ENCODE measurements at places on chromosomes 7 and 10.

DNA sequence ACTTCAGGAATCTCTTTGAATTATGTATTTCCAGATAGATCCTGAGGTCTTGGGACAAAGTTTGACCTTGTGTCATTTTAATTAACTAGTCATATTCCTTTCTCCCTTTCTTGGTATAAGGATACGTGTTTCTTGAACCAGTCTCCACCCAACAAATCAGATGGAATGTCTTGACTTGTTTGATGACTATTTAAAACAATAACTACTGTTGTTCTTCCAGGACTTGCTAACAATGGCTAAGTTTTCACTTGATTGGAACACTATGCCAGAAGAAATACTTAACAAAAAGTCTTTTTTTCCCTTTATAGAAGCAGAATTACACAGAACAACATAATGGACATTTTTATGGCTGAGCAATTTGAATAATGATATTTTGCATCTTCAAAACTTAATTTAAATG lies 43.0 kb upstream of the WIPF3 start:
- DNase-seq = no peak

DNA sequence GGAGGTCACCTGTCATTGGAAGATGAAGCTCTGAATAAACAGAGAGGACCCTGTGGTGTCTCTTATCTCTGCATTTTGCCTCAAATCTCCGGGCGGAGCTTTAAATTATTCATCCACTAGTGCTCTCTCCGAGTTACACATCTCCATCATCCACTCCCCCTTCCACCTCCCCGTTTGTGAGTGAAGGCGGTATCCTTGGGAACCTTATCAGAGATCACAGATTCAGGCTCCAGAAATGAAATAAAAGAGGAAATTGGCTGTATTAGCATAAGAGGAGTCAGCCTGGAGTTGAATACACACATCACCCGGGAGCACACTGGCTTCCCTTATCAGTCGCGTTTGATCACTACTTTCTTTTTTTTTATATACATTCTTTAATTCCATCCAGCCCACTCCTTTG lies 1184.8 kb downstream of the GATA3 start:
- DNase-seq = no peak

GRCh38 chr10:267705-268104 lies 132.4 kb downstream of the ZMYND11 start:
- no peak for DNase-seq

DNA sequence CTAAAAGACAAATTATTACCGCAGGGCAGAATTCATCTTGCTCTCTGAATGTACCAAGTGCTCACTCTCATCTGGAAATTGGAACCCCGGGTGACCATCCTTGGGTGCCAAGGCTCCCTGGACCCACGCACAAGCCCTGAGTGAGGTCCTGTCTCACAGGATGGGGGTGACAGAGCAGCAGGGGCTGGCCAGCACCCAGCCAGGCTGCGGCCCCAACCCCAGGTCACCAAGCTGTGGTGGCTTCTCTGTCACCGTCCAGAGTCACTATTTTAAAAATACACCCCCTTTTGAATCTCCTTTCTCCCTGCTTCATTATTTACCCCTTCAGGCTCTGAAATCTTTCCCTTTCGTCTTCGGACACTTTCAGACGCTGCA lies 148.6 kb downstream of the PRKAG2 start:
- no peak for DNase-seq

GRCh38 chr10:109967739-109968088 lies 40.1 kb upstream of the ADD3 start:
- DNase-seq = no peak

GRCh38 chr10:11521860-11522259 lies 89.6 kb downstream of the USP6NL start:
- no peak for DNase-seq

All from T-helper 2 cell (primary cell).